ENCODE measurements at places on chromosomes 7 and 10.

- no peak for DNase-seq
Observed at GRCh38 chr7:100089458-100090196, 858 bp downstream of the COPS6 start.

GRCh38 chr7:156655983-156656382 is 15.4 kb downstream of the RNF32 start:
- no peak for DNase-seq

DNA sequence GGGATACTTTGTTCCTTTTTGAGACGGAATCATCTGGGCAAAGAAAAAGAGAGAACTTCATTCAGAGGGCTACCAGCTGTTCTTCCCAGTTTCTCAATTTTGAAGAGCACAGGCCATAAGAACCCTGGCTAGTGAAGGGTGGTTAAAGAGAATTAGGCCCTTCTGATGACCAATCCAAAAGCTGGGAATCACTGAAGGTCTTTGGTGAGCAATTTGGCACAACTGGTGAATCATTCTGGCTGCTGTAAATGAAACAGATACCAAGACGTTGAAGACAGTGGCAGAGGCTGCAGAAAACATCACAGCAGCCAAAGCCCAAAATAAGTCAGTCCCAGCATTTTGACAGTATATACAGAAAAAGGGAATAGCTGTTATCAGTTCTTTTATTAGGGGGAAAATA is 5.1 kb downstream of the RAPGEF5 start:
- no peak for DNase-seq

DNA sequence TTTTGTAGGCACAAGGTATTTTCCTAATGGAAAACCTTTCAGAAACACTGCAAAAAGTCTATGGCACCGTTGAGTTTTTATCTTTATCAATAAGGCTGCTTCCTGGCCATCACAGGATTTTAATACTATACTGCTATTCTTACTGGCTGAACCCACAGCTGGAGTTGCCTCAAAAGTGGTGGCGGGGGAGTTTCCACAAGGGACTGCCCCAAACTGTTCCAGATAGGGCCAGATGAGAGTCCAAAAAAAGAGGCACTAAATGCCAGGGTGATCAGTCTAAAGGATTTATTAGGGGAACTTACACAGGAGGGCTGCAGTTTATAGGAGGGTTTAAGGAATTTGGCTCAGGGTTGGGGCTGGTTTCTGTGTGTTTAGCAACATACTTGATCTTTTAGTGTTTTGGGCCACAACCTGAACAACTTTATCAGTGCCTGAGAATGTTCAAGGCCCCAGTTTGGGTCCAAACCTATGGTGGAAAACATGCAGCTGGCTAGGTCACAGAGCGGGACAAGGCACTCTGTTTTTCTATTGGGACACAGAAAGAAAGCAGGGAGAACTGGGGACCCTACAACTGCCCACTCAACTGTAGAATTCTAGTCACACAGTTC is 41.4 kb downstream of the STAM start:
- DNase-seq = peak; percentile 57

- no peak for DNase-seq
Observed at GRCh38 chr10:119803264-119803663, 69.4 kb downstream of the MCMBP start.

DNA sequence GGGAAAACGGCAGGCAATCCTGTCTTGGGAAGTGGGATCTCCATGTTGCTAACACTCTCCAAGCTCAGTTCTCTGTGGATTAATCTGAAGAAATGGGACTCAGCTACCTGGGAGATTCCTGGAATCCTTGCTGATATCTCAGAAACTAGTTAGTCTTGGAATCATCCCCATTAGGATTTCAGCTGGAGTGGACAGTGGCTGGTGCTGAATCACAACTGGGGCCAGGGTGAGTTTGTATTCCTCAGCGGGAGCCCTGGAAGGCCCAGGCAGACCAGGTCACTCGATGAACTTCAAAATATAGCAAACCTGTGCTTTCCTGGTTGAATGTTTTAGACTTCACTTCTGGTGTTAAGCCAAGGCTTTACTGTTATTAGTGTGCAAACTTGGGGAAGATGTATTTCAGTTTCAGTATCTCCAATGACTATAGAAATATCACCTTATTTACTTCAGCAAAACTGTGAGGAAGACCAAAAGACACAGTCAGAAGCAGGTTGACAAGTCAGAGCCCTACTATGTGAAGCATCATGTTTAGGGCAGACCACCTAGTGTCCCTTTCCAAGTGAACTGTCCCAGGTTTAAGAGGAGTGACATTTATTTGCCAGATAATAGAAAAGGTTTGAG is 126.1 kb downstream of the AOAH start:
- no peak for DNase-seq

- no peak for DNase-seq
Observed at GRCh38 chr10:133394801-133395221, 854 bp downstream of the MTG1 start.

DNA sequence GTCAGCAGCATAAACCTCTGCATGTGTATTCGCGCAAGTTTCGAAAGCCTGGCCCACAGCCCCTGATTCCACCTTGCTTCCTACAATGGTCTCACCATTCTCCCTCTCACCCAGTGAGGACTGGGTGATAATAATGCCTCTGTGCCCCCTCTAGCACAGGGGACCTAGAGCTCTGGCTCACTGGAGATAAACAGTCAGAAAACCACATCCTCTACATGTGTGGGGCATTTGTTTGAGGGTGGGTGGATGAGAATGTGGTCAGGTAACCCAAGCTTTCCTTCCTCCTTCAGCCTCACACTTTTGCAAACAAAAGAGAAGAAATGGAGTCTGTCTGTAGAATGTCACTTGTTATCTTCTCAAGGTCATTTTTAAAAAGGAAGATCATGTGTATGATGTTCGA is 373.5 kb downstream of the KCNMA1 start:
- no peak for DNase-seq
